ENCODE measurements at places on chromosomes 11 and 22.

- DNase-seq = no peak
Measured at GRCh38 chr22:30225220-30225927, 21.2 kb downstream of the LIF start.

GRCh38 chr11:65078151-65078550 is 5.7 kb downstream of the CDCA5 start:
- peak; percentile 63 for DNase-seq

GRCh38 chr22:42229455-42230149 is 40.9 kb downstream of the TCF20 start:
- DNase-seq = no peak

GRCh38 chr11:7449841-7450214 is 35.5 kb upstream of the OLFML1 start:
- no peak for DNase-seq

- no peak for DNase-seq
Measured at GRCh38 chr11:101474666-101475065, 109.1 kb downstream of the TRPC6 start.

DNA sequence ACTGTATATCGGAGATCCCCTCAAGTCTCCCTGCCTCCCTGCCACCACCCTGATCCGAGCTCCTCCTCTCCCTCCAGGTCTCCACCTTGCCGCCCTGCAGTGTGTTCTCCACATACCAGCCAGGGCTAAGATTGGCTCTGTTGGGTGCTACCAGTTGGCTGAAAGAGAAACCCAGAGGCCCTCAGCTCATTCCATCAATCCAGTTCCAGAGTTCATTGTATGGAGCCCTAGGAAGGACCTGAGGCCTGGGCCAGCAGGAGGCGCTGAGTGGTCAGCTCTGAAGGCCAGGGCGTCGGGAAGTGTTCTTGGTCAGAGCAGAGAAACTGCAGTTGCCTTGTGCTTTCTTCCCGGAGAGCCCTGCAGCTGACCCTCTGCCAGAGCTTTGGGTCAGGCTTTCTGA is 2.2 kb upstream of the TOP3B start:
- no peak for DNase-seq

DNA sequence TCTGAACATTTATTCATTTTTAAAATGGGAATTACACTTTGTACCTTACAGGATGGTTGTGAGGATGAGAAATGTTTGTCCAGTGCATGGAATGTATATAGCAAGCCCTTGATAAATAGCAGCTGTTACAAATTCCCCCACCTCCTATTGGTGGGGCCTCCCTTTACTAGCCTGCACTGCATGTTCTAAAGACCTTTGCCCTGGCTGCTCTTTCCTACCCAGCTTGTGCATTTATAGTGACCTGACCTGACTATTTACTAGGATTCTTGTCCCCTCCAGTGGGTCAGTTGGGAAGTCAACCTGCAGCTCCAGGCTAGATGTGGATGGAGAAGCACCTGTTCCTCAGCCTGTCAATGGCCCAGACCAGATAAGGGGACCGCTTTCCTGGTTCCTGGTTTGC is 180.3 kb downstream of the HIPK3 start:
- DNase-seq = no peak

- DNase-seq = no peak
Measured at GRCh38 chr11:58898106-58898505, 41.2 kb upstream of the GLYATL1 start.

All from T-helper 1 cell (primary cell).